Stimulated activated CD8-positive, alpha-beta memory T cell treated with anti-CD3 and anti-CD28 coated beads, Interleukin-7, amount 100 ng/mL, for 1 hour (primary cell): ENCODE measurements at places on chromosomes 16 and 17.

DNA sequence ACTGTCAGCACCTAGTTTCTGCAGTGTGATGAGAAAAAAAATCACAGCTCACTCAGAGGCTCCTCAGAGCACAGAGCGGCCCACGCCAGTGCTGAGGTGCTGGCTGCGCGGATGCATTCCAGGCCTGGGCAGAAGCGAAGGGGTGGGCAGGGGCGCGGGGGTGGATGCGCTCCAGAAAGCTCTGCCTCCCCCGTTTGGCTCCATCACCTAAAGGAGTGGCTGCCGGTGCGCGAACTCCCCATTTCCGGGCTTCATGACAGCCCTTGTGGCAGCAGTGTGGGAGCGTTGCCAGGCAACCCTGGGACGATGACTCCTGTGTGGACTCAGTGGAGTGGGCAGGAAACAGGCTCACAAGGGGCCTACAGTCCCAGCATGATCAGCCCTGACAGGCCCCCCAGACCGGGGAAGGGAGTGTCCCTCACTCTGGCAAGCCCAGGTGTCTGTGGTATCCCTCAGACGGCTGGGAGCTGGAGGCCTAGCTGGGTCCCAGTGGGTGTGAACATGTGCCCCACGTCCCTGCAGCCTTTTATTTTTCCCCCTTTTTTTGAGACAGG is 32.8 kb upstream of the NUDT16L1 start:
- DNase-seq: peak; percentile 44

DNA sequence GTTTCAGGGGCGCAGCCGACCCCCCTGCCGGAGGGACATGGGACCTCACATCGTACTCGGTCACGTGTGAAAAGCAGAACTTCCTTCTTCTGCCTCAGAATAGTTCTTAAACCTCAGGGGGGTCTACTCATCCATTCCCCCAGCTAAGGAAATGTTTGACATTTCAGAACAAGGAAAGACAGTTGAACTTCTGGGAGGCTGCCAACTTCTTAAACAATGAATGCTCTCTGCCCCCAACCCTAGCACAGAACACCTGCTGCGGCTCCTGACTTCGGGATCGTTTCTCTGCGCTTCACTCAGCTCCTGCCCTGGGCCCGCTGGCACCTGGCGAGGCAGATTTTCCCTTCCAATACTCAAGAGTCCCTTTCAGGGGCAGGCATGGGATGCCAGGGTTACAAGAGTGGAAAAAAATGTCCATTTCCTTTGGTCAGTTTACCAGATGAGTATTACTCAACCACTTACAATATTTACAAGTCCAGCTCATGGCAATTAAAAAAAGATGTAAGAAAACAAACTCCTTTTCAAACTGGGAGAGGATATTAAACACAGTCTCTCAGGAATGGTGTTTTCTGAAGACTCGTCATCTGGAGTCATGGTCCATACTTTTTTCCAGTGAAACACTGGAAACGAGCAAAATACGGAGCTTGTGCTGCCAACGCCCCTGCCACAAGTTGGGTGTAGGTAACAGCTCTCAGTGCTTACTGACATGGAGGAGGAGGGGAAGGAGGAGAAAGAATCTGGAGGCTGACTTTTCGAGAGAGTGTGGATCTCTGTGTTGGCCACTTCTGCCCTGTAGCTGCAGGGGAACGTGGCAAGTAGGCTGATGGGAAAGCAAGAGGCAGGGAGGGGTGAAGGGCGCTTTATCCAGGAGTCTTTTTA is 235.7 kb downstream of the NTN1 start:
- no peak for DNase-seq

GRCh38 chr17:6843241-6843880 is 11.8 kb upstream of the TEKT1 start:
- DNase-seq: no peak

GRCh38 chr17:77687417-77687816 is 271.1 kb upstream of the TNRC6C start:
- no peak for DNase-seq

GRCh38 chr17:58280480-58281217 is at the start of gene MPO:
MPO (minus strand) TSS chr17:58280935; CDS start chr17:58280758, 177 bp downstream.
- no peak for DNase-seq

GRCh38 chr16:66154801-66155200 is 211.7 kb upstream of the CDH5 start:
- no peak for DNase-seq

DNA sequence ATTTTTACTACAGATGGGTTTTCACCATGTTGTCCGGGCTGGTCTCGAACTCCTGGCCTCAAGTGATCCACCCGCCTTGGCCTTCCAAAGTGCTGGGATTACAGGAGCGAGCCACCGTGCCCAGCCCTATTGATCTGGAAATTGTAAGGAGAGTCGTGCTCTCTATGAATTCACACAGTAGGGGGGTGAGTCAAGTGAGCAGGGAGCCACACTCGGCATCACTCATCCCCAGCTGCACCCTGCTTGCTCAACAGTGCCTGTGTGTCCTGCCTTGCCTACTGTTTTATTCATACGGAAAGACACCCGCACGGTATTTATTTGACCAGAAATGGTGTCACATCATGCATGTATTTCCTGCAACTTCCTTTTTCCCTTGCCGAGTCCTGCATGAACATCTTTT is 157.2 kb upstream of the FOXF1 start:
- no peak for DNase-seq

GRCh38 chr17:72659811-72660210 is 432.7 kb downstream of the SLC39A11 start:
- DNase-seq: no peak

- DNase-seq: no peak
Measured at GRCh38 chr16:89912627-89913026, 6.0 kb upstream of the MC1R start.

- no peak for DNase-seq
Measured at GRCh38 chr16:55155815-55156214, 168.2 kb upstream of the IRX6 start.

DNA sequence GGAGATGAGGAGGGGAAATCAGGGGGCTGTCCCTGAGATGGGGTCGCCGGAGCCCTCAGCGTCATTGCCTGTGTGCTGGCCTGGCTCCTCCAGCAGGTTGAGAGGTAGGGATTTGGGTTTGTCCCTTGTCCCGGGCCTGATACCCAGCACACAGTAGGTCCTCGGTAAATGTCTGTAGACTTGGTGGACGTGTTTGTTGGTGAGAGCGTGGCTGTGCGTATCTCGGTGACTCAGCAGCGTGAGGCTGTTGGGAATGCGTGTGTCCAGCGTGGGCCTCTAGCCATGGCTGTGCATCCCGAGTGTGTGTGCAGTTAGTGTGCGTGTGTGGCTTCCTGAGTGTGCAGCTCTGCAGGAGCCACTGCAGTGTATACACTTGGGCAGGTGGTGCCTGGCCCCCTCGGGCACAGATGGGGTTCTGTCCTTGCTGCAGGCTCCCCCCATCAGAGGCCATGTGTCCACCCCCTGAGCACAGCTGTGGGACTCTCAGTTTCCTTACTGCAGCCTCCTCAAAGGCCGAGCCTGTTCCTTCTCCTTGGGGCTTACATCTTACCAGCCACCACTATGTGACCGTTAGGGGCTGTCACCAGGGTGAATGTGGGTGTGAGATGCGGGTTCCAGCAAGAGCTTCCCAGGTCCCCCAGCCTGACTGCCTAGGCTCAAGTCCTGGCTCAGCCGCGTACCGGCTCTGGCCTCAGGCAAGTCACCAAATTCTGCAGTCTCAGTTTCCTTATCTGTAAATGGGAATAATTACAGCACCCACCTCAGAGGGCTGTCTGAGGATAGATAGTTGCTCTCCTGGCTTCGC is 5.7 kb downstream of the NECAB2 start:
- no peak for DNase-seq

DNA sequence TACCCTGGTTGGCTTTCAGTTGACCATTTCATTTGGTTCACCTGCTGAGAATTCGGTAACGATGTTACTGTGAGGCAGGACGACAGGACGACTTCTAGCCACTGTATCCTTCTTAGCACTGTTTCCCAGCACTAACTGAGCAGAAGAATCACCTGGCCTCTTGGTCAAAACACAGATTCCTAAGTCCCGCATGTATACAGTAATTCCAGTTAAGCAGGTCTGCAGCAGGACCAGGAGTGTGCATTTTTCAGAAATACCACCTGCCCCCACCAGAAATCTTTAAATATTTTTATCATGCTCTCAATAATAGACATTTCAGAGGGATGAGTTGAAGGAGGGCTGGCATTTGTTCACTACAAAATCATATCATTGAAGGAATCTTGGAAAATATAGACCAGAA is 22.6 kb downstream of the RSL1D1 start:
- no peak for DNase-seq

- no peak for DNase-seq
Measured at GRCh38 chr17:3531266-3532101, 26.1 kb downstream of the TRPV3 start.

- DNase-seq: no peak
Measured at GRCh38 chr16:16797239-16797638, 418.3 kb downstream of the NPIPA7 start.

DNA sequence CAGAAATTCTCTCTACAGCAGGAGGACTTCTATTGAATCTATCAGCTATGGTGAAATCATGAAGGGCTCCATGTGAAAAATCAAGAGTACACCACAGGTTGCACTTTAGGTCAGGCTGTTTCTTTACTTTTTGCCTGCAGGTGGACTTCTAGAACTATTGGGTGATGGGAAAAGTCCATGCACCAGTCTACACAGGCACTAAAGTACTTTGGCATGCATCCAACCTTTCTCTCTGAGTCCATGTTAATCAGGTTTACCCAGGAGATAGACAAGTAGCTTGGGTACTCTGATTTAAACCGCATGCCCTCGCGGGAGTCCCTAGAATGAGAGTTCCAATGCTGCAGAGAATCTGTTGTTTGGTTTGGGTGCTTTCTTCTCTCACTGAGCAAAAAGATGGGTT is 9.1 kb upstream of the ANKFN1 start:
- no peak for DNase-seq

GRCh38 chr16:79293836-79294460 is 306.6 kb downstream of the MAF start:
- no peak for DNase-seq

GRCh38 chr17:7883781-7884386 is 4.7 kb upstream of the CHD3 start:
- DNase-seq: no peak

- DNase-seq: no peak
Measured at GRCh38 chr17:40106760-40107521, 6.6 kb upstream of the NR1D1 start.

- DNase-seq: no peak
Measured at GRCh38 chr16:2194166-2194834, 2.1 kb downstream of the CASKIN1 start.

DNA sequence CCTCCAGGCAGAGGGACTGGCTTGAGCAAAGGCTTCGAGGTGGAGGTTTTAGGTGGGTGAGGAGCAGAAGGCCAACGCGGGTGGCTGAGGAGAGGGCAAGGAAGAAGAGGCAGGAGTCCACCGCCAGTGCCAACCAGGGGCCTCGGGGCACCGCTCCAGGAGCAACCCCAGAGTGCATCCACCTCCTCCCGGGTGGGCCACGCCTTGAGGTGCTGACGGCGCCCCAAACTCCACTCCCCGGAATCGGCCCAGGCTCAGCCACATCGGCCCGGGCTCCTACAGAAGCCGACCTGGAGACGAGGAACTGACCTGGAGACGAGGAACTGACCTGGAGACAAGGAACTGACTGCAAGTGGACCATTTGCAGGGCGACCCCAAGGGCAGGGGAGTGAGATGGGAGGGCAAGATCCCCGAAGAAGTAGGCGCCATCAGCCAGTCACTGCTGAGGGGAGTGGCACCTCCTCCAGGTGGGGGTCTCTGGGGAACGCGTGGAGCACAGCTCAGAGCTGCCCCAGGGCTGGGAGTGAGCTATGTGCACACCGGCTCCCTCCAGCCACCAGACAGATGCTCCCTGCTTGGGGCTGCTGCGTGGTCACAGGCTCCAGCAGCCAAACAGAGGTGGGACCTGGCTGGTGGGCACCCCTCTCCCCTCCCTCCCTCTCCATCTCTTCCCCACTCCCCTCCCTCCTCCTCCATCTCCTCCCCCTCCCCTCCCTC is 29.2 kb upstream of the CBFA2T3 start:
- DNase-seq: no peak

DNA sequence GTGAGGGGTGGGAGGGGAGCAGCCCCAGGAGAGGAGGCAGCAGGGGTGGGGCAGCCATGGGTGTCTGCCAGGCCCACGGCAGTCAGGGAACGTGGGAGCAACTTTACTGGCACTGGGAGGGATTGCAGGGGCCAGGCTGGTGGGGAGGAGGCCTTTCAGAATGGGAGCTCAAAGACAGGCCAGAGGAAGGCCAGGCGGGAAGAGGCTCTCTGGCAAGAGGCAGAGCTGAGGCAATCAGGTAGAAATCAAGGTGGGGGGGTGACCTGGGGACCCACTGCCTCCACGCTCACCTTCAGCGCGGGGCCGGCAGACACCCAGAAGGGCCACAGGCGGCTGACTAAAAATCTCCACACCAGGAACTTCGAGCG is 11.9 kb upstream of the GSE1 start:
- no peak for DNase-seq

DNA sequence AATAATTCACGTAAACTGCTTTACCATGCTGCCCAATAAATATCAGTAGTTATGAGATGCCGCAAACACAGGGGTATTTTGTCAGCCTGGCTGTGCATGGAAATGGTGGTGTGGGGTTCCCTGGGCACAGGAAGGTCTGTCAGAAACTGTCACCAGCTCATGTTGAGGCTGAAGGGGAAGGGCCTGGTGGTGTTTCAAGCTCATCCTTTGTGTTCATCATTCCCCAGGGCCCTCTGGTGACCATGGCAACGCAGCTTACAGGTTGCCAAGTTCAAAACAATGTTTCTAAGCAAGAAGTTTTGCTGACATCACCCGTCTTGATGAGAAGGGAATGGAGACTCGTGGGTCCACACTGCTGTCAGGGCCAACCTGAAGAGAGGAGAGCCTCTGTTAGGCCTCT is 348.9 kb upstream of the C16orf82 start:
- no peak for DNase-seq

GRCh38 chr17:17350491-17351355 is 47.5 kb downstream of the NT5M start:
- no peak for DNase-seq

DNA sequence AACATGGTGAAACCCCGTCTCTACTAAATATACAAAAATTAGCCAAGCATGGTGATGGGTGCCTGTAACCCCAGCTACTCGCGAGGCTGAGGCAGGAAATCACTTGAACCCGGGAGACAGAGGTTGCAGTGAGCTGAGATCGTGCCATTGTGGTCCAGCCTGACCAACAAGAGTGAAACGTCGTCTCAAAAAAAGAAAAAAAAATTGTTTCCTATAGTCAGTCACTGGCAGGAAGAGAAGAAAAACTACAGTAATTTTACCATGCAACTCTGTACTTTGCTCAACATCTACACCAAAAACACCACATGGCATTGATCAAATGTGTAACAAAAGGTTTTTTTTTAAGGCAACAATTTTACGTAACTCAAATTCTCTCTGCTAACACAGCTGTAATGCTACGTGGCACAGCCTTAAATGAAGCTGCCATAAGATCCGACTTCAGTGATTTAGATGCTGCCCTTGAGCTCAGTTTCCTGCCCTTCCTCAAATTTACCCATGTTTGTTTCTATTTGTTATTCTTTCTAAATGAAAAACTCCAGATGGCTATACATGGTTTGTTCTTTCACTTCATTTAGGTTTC is 40.2 kb downstream of the CNOT1 start:
- DNase-seq: no peak

DNA sequence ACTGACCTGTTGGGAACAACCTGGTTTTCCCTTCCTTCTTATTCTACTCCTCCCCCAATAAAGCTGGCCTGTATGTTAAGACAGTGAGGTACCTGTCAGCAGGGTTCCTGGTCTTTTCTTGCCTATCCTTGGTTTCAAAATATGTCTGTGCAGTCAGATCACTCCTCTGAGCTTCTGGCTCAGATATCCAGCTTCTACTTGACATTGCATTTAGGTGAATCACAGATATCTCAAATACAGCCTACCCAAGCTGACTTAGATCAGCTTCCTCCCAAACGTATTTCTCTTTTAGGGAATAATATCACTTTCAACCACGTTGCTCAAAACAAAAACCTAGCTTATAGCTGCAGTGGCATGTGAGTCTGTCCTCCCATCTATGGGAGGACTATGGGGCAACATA is 48.7 kb downstream of the TEX14 start:
- no peak for DNase-seq
